ENCODE measurements at places on chromosomes 16 and 17.

DNA sequence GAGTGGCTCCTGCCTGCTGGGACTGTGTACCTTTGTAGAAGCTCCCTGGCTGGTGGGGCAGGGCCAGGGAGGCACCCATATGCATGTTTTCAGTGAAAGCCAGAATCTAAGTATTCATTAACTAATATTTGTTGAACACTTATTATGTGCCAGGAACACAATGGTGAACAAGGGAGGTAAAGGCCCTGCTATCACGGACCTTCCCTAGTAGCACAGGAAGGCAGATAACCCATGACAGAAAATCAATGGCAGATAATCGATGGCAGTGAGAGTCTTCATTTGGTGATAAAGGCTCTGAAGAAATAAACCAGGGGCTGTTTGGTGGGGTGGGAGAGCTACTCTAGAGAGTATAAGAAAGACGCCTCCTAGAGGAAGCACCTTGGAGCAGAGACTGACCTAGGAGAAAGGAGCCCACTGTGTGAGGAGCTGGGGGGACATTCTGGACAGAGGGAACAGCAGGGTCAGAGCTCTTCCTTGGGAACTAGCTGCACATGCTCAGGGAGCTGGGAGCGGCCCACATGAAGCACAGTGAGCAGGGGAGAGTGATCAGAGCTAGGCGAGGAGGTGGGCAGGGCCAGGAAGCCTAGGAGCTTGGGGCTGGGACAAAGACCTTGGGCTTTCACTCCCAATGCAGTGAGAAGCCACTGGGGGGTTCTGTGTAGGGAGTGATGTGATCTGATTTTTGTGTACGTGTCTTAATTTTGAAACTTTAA is 78.5 kb downstream of the SPECC1 start:
- no peak for DNase-seq

GRCh38 chr16:57727610-57728009 is 8.0 kb upstream of the KATNB1 start:
- no peak for DNase-seq

GRCh38 chr16:81515281-81515680 is 70.7 kb downstream of the CMIP start:
- no peak for DNase-seq

- DNase-seq: no peak
Measured at GRCh38 chr16:86018487-86018886, 119.5 kb downstream of the IRF8 start.

- no peak for DNase-seq
Measured at GRCh38 chr17:50373705-50374104, 676 bp downstream of the EME1 start.

- DNase-seq: no peak
Measured at GRCh38 chr16:4613636-4614570, 785 bp downstream of the UBALD1 start.

- no peak for DNase-seq
Measured at GRCh38 chr17:10648956-10649355, 8.2 kb downstream of the MYH3 start.

DNA sequence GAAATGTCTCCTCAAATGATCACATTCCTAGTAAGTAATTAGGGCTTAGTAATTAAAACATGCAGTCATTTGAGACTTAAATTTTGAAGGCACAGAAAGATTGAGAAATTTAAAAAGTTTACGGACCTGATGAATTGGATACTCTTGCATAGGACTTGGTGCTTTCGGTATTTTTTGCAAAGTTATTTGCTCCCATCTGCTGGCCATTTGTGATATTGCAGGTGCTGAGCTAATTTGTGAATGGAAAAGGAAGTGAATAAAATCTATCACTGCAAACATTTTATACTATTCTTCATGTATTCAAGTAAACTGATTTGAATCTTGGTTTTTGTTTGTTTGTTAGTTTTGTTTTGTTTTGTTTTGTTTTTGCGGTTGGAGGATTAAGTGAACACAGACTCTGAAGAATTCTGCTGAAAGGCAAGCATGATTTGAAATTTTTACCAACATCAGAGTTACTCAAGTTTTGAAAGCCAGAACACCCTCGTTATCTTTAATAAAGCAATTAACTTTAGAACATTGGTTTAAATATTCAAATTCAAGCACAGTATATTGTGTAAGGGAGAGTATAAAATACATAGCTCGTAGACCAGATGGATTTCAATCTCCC is 689.5 kb upstream of the RBFOX1 start:
- DNase-seq: peak; percentile 2

DNA sequence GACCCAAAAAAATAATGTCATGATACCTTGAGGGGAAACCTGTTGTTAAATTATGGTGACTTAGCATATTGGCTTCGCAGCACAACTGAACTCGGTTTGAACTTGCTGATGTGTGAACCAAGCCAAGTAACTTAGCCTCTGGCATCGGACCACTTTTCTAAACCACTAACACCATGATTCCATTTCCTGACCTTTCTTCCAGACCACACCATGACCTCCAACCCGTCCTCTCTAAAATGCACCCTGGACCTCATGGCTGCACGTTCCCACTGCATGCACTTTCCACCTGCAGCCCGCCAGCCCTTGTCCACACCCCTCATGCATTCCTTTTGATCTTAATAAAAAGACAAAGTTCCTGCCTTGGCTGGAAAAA is 29.3 kb downstream of the DYNLRB2 start:
- DNase-seq: no peak

- DNase-seq: no peak
Measured at GRCh38 chr17:15364615-15365014, 23.2 kb upstream of the TEKT3 start.

- no peak for DNase-seq
Measured at GRCh38 chr17:15130426-15130825, 134.7 kb downstream of the PMP22 start.

- DNase-seq: no peak
Measured at GRCh38 chr16:69397821-69398521, 12.2 kb upstream of the TERF2 start.

- no peak for DNase-seq
Measured at GRCh38 chr17:76683011-76683755, 27.6 kb downstream of the MXRA7 start.

GRCh38 chr17:6346156-6346786 is 88.7 kb downstream of the AIPL1 start:
- no peak for DNase-seq

DNA sequence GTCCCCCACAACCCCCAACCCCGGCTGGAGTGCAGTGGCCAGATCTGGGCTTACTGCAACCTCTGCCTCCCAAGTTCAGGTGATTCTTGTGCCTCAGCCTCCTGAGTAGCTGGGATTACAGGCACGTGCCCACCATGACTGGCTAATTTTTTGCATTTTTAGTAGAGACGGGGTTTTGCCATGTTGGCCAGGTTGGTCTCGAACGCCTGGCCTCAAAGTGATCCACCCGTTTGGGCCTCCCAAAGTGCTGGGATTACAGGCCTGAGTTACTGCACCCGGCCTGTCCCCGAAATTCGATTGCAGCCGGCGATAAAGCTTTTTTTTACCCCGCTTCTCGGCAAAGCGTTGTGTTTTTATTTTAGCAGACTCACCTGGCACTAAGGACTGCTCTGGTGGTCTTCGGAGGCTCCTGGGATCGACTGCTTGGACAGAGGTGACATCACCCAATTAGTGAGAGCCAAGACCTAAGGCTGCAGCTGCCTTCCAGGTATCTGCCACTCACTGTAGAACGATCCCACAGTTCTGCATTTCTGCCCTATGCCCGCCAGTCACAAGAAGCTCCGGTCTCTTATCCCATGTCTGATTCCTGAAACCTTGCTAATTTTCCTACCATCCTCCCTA is 82.2 kb upstream of the ARL4D start:
- no peak for DNase-seq

GRCh38 chr16:81630635-81631031 is 148.5 kb upstream of the PLCG2 start:
- no peak for DNase-seq

DNA sequence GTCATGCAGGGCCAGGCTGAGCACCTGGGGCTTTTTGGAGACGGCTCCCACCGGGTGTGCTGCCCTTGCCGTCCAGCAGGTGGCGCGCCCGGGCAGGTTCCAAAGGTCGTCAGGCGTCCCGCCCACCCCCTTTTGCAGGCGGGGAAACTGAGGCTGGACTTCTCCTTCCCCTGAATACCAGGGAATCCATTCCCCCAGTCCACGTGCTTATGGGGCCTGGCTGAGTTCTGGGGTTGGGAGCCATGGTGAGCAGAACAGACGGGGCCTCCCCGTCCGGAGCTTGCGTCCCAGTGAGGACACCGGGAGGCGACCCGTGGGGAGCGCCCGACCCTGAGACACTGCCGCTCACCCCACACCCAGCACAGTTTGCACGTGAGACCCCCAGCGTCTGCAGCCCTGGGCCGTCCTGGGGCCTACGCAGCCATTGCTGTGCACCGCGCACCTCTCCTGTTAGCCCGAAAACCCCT is 51.8 kb upstream of the JPH3 start:
- peak; percentile 44 for DNase-seq

GRCh38 chr17:75386430-75386829 is 19.0 kb downstream of the GRB2 start:
- DNase-seq: no peak

- DNase-seq: no peak
Measured at GRCh38 chr16:30747331-30747730, 894 bp upstream of the PHKG2 start.

DNA sequence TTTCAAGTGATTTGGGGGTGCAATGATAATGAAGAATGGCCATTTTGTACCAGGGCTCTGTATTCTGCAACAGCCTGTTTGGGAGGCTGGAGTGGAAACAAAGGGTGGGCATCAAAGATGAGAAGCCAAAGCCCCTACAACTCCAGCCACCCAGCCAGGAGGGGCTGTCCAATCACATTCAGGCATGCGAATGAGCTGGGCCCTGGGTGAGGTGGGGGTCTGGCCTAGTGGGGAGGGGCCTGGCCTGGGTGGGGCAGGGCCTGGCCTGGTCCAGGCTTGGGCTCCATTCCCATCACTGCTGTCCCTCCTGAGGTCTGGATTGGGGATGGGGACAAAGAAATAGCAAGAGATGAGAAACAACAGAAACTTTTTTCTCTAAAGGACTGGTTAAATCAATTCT is 6.4 kb downstream of the AOC3 start:
- DNase-seq: no peak

- no peak for DNase-seq
Measured at GRCh38 chr16:72992142-72992601, 55.8 kb downstream of the ZFHX3 start.

DNA sequence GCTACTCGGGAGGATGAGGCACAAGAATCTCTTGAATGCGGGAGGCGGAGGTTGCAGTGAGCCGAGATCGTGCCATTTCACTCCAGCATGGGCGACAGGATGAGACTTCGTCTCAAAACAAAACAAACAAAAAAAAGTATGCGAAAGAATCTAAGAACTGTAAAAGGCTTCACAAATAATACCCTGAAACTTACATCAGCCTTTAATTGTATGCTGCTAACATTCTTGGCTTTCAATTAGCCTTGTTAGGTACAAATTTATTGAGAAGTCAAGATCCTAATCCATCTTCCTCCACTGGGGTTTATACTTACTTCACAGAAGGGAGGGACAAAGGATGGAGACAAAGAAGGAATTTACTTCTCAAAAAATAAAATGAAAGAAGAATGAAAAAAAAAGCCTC is 83.3 kb downstream of the SNX11 start:
- no peak for DNase-seq

- DNase-seq: no peak
Measured at GRCh38 chr17:60473788-60474187, 51.5 kb downstream of the CHCT1 start.

- no peak for DNase-seq
Measured at GRCh38 chr16:5604770-5605169, 507.2 kb upstream of the EEF2KMT start.

- DNase-seq: no peak
Measured at GRCh38 chr17:39781031-39781860, 43.5 kb downstream of the GRB7 start.

GRCh38 chr17:10177131-10177912 is 21.1 kb downstream of the GAS7 start:
- DNase-seq: no peak

DNA sequence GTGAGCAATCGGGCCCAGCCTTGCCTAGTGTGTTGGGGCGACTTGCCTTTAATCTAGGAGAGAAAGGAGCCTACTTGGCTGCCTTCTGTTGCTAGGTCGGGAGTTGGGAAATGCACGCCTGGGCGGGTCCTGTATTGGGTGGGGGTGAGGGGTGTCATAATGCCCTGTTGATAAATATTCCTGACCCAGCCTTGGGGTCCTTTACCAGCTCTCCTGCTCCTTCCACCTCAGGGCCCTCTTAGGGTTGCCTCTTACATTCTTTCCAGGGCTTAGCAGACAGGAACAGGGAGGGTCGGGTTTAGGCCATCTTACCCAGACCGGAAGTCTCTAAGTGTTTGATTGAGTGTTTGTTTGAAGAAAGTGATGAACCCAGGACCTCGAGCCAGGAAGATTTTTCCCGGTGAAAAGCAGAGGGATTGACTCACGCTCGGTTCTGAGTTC is 112.9 kb downstream of the SEC14L1 start:
- DNase-seq: no peak

- DNase-seq: peak; percentile 22
Measured at GRCh38 chr17:43906951-43907424, 348 bp downstream of the MPP2 start.
